NCI-H2081 treated with DMSO at 0.1 percent for 48 hours (cell line): ENCODE measurements at places on chromosomes 2 and 18.

- no peak for DNase-seq
Observed at GRCh38 chr2:89845532-89845931, 1154.1 kb downstream of the RPIA start.

DNA sequence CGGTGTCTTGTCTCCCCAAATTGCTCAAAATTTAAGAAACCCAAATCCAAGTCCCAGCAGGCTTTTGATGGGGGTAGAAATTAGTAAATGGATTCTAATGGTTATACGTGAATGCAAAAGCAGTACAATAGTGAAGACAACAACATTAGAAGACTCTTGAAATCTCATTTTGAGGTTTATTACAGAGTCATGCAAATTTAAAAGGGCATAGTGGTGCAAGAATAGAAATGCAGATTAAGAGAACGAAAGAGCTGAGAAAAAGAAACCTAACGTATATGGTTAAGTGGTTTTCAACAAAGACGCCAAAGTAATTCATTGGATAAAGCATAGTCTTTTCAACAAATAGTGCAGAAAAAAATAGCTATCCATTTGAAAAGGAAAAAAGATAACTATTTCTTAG is 33.2 kb upstream of the CXXC1 start:
- no peak for DNase-seq

DNA sequence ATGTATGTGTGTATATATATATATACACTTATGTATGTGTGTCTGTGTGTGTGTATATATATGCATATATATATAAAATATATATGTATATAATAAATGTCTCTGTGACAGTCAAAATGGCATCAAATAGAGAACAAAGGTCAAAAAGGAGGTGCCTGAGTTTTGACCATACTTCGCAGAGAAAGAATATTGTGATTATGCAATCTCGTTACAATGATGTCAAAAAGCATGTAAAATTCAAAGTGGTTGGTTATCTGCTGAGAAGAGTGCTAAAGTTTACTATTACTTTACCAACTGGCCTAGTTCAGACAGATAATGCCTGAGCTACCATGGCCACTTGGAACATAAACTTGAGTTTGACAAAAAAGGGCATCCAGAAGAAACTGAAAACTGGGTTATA is 375.0 kb downstream of the NBAS start:
- DNase-seq = no peak

DNA sequence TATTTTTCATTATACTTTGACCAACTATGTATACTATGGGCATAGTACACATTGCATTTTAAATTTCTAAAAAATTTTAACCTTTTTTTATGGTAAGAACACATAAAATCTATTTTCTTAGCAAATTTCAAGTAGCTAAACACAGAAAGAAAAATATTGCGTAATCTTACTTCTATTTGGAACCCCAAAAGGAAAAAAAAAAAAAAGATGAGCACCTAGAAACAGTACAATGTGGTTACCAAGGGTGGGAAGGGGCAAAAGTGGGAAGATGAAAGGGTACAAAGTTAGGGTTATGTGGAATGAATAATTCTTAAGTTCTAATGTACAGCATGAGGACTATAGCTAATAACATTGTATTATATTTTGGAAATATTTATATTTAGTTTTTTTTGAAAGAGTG is 205.0 kb upstream of the EPHA4 start:
- no peak for DNase-seq

- DNase-seq = no peak
Observed at GRCh38 chr2:153230977-153231376, 247.6 kb downstream of the RPRM start.

DNA sequence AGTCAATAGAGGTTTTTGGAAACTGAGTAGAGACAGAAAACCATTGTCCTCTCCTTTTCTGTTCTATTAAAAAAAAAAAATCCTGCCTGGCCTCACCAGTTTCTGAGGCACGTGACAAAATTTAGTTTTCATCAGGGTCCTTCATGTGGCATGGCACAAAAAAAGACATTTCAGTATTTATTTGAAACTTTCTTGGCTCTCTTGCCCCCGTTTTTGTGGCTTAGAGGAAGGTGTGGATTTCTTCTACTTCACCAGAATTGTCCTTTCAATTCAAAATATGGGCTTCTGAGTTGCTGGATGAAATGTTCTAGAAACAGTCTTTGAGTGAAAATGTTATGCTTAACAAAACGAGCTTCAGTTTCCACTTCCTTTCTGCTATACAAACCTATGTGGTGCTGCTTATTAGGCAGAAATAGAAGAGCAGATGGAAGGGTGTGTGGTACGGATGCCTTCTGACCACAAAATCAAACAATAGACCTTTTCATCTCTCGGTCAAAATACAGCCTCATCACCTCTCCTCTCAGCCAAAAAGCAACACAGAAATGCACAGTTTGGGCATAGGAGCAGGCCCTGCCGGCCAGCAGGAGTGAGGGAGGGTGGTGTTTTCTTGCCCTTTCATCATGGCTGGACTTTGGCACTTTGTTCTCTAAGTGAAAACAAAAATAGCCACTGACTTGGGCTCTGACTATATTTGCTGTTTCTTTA is 89.2 kb downstream of the SH3RF3 start:
- no peak for DNase-seq

- DNase-seq = no peak
Observed at GRCh38 chr2:159996792-159997546, 65.4 kb downstream of the PLA2R1 start.

- DNase-seq = no peak
Observed at GRCh38 chr18:12038639-12039539, 54.8 kb upstream of the ANKRD62 start.

DNA sequence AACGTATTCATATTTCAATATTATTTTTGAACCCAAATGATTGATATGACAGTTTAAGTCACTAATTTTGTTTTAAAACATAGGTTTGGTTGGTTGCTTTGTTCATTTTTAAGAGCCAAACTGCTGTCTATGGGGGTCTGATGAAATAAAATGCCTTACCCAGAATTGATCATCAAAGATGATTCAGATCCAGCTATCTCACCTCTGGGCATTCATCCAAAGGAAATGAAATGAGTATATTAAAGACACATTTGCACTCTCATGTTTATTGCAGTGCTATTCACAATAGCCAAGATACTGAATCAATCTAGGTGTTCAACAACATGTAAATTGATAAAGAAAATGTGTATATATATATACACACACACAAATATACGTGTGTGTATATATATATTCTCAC is 326.9 kb upstream of the GULP1 start:
- no peak for DNase-seq

- DNase-seq = no peak
Observed at GRCh38 chr2:85222792-85223191, 89.6 kb downstream of the TCF7L1 start.

DNA sequence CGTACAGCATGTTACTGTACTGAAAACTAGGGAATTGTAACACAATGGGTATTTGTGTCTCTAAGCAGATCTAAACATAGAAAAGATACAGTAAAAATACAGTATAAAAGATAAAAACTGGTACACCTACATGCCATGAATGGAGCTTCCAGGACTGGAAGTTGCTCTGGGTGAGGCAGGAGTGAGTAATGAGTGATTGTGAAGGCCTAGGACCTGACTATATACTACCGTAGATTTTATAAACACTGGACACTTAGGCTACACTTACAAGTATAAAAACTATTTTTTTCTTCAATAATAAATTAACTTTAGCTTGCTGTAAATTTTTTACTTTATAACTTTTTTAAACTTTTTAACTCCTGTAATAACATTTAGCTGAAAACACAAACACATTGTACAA is 324.4 kb upstream of the TNP1 start:
- DNase-seq = no peak

DNA sequence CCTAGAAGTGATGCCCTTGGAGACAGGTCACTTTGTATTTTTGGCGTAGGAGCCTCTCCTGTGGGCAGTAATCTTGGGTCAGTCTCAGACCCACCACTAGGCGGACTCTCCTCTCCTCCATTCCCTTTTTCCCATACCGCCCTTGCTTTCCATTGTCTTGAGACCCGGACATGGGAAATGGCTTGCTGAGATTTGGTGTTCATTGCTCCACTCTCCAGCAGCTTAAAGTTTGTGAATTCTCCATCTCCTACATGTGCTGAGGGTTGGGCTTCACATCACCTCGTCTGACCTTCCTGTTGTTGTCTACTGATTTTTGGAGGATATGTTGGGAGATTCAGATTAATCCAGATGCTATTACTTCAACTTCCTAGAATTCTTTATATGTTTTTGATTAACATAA is 159.2 kb upstream of the RAB12 start:
- DNase-seq = no peak

DNA sequence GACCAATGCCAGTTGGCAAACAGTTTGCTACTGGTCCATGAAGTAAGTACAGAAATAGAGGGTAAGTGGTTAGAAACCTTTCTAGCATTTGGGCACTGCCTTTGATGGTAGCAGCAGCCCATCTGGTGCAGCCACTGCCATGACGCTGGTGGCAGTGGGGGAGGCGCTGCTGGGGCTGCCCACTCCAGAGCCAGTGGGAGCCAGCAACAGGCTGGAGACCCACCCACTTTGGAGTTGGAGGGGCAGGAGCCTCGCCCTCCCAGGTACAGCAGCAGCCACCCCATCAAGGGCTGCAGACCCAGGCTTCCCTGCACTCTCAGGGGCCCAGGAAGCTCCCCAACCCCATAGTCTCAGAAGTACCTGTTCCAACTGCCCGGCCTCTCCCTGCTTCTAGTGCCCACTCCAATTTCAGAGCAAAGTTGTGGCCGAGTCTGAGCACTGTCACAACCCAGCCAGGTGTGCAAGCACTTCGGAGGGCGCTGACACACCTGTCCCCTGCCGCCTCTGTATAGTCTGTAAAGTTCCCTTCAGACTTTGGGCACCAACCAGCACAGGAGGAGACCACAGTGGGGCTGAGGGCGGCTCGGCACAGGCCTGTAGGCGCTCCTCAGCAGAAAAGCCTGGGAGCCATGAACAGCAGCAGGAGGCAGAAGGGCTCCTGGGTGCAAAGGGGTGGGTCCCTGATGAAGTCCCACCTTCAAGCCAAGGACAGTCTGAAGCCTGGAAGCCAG is 125.6 kb upstream of the CCDC150 start:
- DNase-seq = no peak

GRCh38 chr2:118817469-118817868 is 30.0 kb downstream of the EN1 start:
- DNase-seq = no peak
